Activated naive CD8-positive, alpha-beta T cell treated with anti-CD3 and anti-CD28 coated beads for 36 hours (primary cell): ENCODE measurements at places on chromosomes 13 and 19. TPM values are rescaled to one million over a fixed set of nuclear protein-coding genes. Genes with fewer than 3 reads are reported as not detected.

DNA sequence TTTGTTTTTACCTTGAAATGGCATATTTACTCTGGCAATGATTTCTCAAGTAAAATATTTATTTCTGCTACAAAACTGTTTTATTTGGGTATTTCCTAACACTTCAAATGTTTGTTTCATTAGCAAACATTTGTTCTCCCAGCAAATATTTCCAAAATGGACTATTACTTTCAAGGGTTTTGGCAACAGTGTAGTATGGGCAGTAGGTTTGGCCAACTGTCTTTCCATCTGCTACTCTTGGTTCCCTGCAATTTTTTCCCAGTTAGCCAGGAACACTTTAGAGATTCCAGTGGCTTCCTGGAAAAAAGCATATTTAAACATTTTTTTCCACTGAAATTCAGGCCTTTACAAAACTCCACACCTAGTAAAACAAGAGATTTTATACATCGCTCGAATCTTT lies 466.6 kb downstream of the SLITRK6 start:
- DNase-seq, result no peak

DNA sequence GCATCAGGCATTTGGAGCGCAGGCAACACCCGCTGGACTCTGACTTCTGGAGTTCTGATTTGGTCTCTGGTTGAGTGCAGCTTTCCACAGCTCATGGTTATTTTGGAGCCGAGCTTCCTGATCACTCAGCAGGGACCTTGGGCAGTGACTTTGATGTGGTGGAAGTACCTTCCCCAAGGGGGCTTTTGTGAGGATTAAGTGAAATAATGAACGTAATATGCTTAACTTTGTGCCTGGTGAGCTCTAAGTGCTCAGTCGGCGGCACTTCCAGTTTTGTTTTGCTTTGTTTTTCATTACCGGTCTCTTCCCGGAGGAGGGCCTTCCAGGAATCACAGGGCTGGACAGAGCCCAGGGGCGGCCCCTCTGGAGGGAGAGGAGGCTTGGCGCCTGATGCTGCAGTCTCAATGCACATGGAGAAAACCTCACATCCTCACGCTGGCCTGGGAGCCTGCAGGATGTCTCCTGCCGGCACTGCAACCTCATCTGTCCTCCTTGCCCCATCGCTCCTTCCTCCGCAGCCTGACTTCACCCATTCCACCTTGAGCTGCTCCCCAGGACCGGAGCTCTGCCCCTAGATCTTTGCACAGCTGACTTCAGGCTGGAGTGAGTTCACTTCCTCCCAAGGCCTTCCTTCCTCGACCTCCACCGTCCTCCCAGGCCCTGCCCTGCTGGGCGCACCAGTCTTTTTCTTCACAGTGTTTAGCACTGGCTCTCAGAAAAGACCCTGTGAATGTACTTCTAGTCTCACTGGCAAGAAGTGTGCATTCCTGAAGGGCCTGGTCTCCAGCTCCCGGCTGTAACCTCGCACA lies 1.5 kb downstream of the PLEKHF1 start:
- DNase-seq, result no peak

DNA sequence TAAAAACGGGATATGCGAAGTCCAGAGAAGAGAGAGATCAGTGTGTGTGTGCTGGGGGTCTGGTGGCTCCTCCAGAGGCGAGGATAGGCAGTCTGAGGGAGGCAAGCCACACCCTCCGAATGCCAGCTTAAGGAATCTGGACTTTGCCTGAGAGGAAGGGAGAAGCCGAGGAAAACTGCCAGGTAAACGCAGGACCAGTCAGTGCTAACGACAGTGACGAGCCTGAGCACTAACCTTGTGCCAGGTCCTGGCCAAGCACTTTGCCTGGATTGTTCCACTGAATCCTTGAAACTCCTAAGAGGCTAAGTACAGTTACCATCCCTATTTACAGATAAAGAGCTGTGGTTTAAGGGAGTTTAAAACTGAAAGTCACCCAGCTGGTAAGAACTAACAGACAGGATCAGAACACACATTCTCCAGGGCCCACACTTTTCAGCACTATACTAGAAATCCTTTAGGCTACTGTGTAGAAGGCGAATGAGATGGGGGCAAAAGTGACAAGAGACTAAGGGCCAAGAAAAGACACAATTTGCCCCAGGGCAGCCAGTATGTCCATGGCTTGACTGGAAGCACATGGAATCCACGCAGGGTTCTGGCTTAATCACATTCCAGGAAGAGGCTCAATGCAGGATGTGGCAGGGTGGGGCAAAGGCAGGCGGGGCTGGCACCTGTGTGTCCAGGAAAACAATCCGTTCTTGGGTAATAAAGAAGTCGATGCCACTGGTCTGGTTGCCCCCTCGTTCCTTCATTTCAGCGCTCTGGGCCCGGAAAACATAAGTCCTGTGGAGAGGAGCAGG lies 15.1 kb downstream of the SMG9 start:
- DNase-seq, result no peak

GRCh38 chr13:69389899-69390298 lies 717.7 kb upstream of the ATXN8OS start:
- no peak for DNase-seq

The ANGPTL4 gene
- total RNA-seq, result 2.1 TPM

The SPACA4 gene
- total RNA-seq, result not detected

GRCh38 chr13:95185851-95186250 lies 115.4 kb downstream of the ABCC4 start:
- peak; percentile 19 for DNase-seq

GRCh38 chr19:15641901-15642491 lies 1.3 kb downstream of the CYP4F3 start:
- no peak for DNase-seq

The SLC7A10 gene
- total RNA-seq, result not detected

DNA sequence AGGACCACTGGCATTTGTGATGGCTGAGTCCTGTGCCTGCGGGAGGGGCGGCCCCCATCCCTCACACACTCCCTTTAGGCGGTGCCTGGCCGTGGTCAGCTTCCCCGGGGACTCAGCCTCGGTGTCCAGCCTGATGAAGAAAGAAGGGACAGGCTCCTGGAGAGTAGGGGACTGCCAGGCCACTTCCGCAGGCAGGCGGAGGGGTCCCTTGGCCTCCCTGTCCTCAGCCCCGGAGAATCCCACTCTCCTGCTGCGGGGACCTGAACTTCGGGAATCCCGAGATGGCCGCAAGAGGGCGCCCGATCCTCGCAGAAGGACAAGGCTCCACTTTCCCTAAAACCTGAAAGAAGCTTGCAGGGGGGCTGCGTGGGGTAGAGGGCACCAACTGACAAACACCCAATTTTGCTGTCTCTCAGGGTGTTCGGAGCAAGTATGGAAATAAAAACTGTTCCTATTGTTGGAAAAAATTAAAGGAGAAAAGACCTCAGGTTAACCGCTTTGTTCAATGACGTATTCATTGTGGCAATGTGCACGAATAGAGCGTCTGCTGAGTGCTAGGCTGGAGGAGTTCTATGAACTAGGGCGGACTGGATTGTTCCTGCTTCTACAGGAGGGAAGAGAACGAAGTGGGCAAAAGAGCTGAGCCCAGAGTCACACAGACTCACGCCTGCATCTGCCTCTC lies 297.3 kb downstream of the ZNF536 start:
- DNase-seq, result peak; percentile 32

- no peak for DNase-seq
These were observed 18.1 kb downstream of the SGTA start for GRCh38 chr19:2764945-2765344.

DNA sequence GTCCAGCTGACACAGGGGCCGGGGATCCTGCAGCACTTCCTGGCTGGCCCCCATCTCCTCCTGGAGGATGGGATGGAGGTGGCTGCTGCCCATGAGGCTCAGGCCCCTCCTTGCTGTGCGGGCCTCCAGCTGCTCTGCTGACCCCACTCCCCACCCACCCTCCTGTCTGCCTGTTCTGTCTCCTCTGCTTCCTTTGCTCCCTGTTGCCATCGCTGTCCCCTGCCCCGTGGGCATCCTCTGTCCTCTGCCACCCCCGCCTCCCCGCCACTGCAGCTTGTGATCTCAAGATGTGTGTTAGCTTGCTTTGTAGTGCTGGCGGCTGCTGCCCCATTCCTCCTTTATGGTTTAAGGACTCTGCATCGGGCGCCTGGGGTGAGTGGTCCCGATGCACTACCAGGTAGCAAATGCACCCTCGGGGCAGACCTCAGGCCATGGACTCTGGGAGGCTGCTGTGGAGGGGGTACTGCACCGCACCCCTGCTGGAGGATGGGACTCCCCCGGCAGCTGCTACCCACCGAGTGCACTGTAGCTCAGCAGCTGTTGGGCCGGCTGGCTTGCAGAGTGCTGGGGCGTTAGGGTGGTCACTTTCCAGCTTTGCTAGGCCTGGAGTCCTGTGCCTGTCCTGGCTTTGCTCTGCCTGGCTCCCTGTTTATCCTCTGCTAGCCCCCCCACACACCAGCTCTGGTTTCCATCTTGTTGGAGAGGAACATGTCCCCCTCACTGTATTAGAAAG lies 15.8 kb upstream of the C19orf33 start:
- no peak for DNase-seq

- DNase-seq, result peak; percentile 24
These were observed 1.8 kb downstream of the FGF14 start for GRCh38 chr13:102399791-102400674.

The PIK3R2 gene
- 18.5 TPM for total RNA-seq

DNA sequence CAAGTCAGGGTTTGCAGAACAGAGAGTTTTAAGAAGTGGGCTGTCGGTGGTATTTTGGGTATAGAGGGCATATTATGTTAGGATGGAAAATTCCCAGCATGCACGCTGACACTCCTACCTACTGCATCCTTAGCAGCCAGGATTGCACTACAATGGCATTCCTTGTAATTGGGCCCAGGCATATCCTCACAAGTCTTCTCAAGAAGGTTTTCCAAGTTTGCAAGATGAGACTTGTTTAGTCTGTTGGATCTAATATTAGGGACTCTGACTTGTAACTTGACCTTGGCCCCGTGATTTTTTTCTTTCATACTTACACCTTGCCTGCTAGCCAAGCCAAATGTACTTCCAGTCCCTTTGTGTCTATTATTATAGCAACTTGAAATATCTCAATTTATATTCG lies 335.7 kb upstream of the HTR2A start:
- DNase-seq, result no peak

The ZNF546 gene
- total RNA-seq, result 3.7 TPM

The BEST2 gene
- not detected for total RNA-seq

DNA sequence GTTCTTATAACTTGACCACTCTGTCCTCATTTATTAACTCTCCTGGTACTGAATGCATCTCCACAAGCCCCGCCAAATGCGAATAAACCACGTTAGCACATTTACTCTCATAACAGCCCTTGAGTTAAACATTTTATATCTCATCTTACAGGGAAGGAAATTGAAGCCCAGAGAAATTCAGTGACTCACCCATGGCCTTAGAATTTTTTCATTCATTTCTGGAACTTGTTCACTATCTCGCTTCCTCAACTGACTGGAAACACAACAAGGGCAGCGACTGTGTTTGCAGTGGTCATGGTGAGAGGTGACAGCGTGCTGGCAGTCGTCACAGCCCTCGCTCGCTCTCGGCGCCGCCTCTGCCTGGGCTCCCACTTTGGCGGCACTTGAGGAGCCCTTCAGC lies 39.5 kb downstream of the SERP2 start:
- no peak for DNase-seq

DNA sequence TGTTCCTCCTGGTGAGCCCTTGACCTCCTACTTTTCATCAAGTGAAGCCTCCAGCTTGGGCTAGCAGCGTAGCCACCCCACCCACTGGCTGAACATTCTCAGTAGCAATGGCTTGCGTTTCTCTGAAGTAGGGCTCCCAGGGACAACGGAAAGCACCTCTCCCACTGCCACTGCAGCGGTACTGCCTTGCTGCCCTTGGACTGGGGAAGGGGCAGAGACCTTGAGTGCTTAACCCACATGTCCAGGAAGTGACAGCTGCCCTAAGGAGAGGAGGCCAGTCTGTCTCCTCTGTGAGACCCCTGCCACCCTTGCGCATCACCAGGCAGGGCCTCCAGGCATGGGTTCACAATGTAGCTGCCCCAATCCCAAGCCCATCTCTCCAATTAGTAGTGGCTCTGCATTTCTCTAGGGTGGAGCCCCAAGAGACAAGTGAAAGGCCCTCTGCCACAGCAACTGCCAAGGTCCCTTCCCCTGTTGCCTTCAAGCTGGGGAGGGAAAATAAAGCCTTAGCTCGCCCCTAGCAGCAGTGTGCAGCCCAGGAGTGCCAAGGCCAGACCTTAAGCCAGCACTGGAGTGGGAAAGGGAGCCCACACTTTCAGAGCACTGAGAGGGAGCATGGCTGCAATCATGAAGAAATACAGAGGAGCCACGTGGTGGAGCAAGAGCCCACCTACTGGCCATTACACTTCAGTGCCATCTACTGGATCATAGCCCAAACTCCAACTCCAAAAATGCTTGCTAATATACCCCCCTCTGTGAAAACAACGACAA lies 175.9 kb upstream of the TRPC4 start:
- no peak for DNase-seq

- no peak for DNase-seq
These were observed at the start of gene APOC4 for GRCh38 chr19:44942067-44942571. TSS of gene APOC4 (plus strand) at chr19:44942237. CDS start at chr19:44942278, 41 bp downstream.

GRCh38 chr13:106565127-106565775 lies 2.7 kb downstream of the ARGLU1 start:
- no peak for DNase-seq

- no peak for DNase-seq
These were observed 4.2 kb downstream of the SHC2 start for GRCh38 chr19:456547-457110.

The SRRM5 gene
- total RNA-seq, result 0.54 TPM
